ENCODE measurements at places on chromosomes 3 and 15.

GRCh38 chr3:194379651-194380050 is 10.1 kb upstream of the LRRC15 start:
- DNase-seq, result no peak

DNA sequence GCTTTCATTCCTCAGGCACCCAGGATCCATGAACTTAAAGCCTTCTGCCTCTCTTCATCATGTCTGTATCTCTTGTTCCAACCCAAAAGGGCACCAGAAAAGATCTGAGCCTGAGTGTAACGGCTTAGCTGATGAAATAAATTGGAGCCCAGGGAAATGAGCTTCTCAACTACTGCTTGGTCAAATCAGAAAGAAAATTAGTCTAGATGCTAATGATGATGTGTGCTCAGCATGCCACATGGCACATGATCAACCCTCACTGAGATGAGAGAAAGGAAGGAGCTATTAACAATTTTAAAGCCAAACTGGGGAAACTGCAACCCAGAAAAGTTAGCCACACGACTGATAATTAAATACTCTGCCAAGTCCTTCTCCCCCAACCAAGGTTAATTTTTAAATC is 325.7 kb downstream of the CNTN3 start:
- DNase-seq, result no peak

GRCh38 chr3:151644020-151644620 is 89.6 kb upstream of the AADACL2 start:
- DNase-seq, result no peak

- no peak for DNase-seq
Observed at GRCh38 chr3:2266606-2267005, 167.9 kb downstream of the CNTN4 start.

DNA sequence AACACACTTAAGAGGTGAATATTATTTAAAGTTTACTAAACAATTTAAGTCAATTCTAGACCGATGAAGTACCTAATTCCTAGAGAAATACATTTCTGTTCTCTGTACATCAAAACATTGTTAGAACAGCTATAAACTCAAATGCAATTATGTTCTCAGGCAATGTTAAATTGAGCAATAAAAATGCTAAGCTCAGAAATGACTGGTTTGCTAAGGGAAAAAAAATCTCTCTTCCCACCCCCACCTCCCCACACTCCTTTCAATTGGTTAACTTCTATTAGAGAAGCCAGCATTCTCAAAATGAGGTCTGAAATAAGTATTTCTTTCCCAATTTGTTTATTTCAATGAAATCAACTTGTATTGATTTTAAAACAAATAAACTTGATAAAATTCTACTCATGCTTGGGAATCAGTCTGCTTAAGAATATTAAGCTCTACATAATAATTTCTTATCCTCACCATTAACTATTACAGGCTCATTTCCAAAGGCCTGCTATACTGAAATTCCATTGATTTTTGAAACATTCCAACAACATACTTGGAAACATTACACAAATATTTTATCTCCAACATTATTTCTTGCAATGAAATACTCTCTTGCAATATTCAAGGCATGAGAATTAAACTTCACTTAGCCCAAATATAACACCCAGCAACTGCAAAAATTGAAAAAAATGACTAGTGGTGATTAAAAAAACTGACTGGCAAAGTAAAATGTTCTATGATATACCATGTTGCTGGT is 22.6 kb downstream of the TSPAN3 start:
- no peak for DNase-seq

GRCh38 chr3:69741032-69741767 is 1.9 kb downstream of the MITF start:
- DNase-seq, result no peak

- DNase-seq, result no peak
Observed at GRCh38 chr15:41892621-41893421, 1.0 kb downstream of the SPTBN5 start.

DNA sequence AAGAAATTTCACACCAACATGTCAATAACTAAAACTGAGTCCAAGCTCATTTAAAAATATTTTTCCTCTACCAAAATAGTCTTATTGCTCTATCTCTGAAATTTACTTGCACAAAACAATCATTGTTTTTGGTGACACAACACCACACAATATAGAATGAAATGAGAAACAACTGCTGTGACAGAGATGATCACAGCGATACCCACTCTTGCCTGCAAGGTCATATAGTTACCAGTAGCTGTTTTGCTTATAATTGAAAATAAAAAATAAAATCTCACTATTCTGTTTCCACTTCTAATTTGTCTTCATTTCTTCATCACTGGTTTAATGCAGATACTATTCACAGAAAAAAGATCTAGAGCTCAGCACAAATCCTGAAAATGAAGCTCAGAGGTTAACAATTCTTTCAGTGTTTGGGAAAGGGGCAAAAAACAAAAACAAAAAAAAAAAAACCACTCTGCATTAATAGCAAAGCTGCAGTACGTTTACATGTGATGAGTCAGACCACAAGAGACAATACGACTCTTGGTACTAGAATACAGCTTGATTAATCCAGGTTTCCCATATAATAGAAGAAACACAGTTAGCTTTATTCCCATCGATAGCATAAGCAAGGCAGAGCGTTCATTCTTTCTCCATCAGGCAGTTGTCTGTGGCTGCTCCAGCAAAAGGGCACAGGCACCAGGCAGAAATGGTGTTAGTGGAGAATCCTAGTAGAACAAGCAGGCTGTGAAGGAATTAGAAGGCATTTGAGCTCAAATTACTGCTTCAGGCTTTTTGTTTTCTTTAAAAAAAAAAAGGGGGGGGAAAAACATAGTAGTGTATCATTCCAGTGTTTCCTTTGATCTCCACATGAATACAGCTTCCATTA is 773 bp downstream of the ANKRD28 start:
- DNase-seq, result no peak

- DNase-seq, result no peak
Observed at GRCh38 chr3:115975353-115975752, 352.0 kb downstream of the GAP43 start.
